ENCODE measurements at places on chromosomes 2 and 18.

- DNase-seq = no peak
Measured at GRCh38 chr2:56448403-56449001, 264.7 kb downstream of the CCDC85A start.

DNA sequence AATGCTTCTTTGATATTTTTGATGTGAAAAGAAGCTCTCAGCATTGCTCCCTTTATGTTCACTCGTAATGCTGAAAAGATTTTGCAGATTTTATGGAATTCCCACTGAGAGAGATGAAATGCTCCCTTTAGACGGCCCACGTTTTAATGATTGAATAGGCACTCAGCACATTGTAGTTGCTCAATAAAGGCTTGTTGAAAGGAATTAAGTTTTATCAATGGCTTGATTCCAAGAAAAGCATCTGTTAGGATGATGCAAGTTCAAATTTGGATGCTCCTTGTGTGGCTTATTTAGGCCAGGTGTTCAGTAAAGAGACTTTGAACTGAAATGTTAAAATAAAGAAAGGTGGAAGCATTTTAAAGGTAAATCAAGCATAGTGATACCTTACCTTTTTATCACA is 725.1 kb downstream of the EPHA4 start:
- DNase-seq = no peak

DNA sequence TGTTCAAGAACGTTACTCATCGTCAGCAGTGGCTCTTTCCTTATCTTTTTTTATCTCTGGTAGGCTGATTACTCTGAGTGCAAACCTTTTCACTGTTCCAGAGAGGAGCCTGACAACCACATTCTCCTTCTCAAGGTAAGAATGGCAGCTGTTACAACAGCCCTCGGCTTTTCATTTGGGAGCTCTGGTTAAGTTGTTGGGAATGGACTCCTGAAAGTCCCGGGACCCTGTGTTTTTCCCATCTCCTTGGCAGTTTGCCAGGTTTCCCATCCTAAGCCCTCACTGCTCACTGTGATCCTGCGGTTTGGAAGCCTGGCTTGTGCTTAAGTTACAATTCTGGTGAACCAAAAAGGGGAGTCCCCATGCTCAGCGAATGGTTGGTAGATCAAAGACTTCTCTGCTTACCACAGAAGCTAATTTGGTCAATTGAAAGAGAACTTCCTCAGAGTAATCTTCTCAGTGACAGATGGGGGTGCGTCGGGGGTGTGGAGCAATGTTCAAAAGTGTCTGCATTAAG is 122.3 kb downstream of the LYPD6B start:
- DNase-seq = no peak

DNA sequence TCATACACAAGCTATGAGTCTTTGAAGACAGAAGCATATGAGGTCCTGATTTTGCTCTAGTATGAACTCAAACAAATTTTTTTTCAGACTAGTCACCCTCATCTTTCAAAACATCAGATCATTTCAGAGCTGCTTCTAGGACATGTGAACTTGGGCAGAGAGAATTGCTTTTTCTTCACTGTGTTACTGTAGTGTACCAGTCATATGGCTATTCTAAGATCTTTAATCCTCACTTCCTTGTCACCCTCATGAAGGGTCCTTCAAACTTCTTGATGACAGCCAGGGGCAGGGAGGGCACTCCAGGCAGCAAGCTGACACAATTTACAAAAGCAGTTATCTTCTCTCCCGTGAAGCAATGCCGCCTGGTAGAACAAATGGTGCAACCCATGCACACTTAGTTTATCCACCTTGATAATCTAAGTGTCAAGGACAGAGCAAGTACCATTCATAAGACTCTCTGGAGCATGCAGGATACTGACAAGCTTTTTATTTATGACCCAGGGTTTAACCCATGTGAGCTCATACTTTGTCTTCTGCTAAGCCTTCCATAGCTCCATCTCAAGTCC is 200.6 kb downstream of the DPP10 start:
- no peak for DNase-seq

DNA sequence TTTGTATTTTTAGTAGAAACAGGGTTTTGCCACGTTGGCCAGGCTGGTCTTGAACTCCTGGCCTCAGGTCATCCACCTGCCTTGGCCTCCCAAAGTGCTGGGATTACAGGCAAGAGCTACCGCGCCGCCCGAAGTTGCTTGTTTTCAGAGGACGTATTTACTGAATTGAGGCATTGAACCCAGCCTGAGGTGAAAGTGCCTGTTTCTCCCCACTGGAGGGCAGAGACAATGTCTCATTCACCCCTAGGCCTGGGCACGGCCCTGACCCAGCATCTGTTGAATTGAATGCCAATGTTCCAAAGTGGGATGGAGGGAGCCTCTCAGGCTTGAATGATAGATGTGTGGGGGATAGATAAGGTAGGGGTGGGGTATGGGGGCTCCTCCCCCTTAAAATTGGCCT is 4.5 kb upstream of the TMBIM1 start:
- DNase-seq = no peak

- no peak for DNase-seq
Measured at GRCh38 chr2:43803113-43803512, 29.3 kb downstream of the DYNC2LI1 start.

DNA sequence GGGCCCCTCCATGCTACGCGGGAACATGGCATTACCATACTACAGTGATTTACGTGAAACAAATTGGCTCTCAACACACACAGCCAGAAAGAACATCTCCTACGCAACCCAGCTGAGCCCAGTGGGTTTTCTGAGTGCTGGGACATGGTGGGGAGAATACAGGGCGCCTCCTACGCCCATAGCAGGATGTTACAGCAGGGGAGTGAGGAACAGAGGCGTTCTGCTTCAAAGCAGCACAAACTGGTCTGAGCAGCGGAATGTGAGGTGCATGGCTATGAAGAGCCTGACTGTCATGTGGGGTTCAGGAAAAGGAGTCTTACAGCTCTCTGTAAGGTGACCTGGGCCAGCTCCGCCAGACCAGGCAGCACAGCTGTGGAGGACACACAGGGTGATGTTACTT is 108.6 kb upstream of the REV1 start:
- no peak for DNase-seq

GRCh38 chr2:79622508-79622907 is 109.7 kb downstream of the CTNNA2 start:
- DNase-seq = no peak

GRCh38 chr2:128178650-128179460 is 87.9 kb downstream of the UGGT1 start:
- peak; percentile 13 for DNase-seq

DNA sequence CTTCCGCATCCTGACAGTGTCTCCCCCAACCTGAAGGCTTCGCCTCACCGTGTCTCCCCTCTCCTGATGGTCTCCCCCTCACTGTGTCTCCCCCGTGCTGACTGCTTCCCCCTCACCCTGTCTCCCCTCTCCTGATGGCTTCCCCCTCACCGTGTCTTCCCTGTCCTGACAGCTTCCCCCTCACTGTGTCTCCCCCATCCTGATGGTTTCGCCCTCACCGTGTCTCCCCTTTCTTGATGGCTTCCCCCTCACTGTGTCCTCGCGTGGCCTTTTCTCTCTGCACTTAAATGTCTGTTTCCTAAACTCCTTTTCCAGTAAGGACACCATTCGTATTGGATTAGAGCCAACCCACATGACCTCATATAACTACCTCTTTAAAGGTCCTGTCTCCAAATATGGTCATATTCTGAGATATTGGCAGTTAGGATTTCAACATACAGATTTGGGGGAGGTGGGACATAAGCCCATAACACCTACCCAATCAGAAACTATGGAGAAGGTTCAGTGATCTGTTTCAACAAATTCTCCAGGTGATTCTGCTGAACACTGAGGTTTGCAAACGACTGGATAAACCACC is 47.9 kb upstream of the RAB27B start:
- no peak for DNase-seq

DNA sequence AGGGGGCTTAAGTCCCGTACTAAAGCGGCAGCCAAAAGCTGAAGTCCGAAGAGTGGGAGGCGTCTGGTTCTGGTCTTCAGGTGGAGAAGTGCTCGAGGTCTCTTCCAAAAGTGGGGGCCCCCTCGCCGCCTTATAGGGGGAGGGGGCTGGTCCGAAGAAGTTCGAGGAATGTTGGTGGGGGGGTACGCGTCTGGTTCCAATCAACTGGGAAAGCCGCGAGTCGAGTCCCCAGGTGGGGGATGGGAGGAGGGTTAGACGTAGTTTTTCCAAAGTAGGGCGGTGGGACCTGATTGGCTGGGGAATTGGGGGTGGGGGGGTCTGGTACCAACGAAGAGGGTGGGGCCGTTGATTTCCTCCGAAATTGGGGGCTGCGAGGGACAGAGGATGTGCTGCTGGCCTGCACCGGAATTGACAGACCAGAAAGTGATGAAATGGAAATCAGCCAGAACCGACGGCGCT is 594 bp downstream of the ITM2C start:
- DNase-seq = no peak

DNA sequence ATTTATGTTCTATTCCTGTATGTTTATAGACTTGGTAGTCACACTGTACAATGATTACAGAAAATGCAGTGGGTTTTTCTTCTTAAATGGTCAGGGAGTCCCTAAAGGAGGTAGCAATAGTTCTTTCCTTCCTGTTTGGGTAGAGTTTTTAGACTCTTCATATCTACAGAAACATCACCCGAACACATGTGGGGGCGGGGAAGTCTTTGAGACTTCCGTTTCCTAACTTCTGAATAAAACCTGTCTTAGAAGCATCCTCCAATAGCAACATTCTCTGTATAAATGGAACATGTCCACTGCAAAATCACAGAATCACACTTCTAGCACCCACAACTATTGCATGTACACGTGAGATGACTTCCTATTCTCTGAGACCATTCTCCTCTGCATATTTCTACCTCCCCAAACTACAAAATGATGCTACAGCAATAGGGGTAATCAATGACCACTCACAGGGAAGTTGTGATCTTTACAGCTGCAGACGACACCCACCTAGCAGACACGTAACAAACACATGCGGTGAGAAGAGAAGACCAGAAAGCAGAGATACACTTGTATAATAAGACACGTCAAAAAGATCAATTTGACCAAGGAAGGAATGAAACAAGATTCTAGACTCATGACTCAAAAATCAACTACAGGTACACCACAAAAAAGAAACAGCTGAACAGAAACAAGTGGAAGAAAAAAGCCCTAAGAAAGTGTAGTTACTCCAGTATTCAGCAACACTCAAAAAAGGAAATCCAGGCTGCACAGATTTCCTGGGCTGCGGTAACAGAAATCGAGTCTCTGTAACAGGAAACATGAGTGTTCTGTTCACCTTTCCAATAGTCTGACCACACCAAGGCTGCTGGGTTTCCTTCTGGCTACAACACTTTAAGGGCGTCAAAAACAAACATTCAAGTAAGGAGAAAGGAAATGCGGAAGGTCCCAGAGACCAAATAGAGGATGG is 120.4 kb downstream of the ZNF516 start:
- DNase-seq = no peak

GRCh38 chr18:55287935-55288868 is 299.8 kb downstream of the TCF4 start:
- no peak for DNase-seq

DNA sequence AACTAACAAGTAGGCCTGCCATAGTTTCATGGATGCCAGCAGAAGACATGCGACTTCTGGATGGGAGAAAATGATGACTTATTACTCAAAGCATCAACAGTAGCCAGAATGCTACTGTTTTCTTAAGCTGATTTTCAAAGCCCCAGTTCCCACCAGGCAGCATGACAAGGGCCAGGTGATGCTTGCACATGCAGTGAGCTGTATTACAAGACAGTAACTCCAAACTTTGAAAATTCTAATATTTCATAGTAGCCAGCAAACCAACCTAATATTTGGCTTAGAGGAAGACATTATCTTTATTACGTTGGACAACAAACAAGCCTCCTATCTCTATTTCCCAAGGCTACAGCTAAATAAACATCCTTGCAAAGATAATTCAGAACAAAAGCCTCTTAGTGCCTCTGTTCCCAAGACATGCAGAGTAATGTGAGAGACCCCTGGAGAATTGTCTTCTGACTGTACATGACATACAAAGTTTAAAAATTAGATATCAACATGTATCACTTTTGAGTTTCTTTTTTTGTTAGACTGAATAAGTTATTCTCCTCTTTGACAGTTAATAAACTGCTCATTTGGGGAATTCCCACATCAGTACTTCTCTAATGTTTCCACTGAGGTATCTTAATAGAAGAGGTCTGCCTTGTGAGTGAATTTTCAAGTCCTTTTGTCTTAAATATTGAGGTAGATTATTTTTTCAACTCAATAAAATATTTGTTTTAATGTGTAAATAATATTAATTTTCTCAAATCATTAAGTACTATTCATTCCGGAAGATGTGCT is 367.6 kb upstream of the CWC22 start:
- no peak for DNase-seq

DNA sequence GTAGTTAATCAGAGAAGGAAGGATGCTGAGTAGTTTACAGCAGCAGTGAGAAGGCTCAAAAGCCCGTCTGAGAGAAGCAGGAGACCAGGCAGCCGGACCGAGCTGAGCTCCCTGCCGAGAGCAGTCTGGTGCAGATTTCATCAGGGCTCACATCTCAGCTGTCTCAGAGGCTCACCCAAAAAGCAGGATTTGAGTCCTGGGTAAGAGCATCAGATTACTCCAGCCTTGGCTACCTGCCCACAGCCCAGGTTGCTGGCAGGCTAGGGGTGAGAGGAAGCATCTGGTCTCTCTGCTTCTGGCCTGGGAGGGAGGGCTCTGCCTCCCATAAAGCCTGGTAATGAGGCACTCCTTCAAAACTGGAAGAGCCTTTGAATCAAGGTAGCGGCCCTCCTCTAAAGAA is 140.5 kb downstream of the ST6GAL2 start:
- no peak for DNase-seq

- DNase-seq = no peak
Measured at GRCh38 chr18:36127836-36128529, 1.2 kb downstream of the SLC39A6 start.

- DNase-seq = no peak
Measured at GRCh38 chr2:120722568-120723421, 12.9 kb upstream of the GLI2 start.

GRCh38 chr2:66839551-66840320 is 404.8 kb downstream of the MEIS1 start:
- no peak for DNase-seq

- no peak for DNase-seq
Measured at GRCh38 chr2:240836781-240837467, 16.9 kb upstream of the KIF1A start.

- no peak for DNase-seq
Measured at GRCh38 chr18:77072566-77072965, 60.0 kb downstream of the MBP start.

DNA sequence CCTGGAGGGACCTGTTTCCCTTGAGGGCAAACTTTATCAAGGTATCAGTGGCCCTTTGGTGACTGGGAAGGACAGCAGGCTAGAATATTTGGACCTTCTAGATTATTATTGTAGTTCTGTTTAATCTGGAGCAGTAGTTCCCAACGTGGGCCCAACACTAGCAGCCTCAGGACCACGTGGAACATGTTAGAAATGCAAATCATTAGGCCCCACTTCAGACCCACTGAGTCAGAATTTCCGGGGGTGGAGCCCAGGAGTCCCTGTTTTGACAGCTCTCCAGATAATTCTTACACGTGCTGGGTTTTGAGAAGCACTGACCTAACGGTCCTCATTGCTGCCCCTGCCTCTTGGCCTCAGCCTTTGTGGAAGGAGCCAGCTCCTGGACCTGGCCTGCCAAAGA is 25.5 kb upstream of the DYNC2LI1 start:
- DNase-seq = no peak

GRCh38 chr2:13284688-13285087 is 568.0 kb downstream of the TRIB2 start:
- no peak for DNase-seq

All from T-helper 1 cell (primary cell).